Activated CD4-positive, CD25-positive, alpha-beta regulatory T cell (primary cell): ENCODE measurements at places on chromosomes 6 and 20.

DNA sequence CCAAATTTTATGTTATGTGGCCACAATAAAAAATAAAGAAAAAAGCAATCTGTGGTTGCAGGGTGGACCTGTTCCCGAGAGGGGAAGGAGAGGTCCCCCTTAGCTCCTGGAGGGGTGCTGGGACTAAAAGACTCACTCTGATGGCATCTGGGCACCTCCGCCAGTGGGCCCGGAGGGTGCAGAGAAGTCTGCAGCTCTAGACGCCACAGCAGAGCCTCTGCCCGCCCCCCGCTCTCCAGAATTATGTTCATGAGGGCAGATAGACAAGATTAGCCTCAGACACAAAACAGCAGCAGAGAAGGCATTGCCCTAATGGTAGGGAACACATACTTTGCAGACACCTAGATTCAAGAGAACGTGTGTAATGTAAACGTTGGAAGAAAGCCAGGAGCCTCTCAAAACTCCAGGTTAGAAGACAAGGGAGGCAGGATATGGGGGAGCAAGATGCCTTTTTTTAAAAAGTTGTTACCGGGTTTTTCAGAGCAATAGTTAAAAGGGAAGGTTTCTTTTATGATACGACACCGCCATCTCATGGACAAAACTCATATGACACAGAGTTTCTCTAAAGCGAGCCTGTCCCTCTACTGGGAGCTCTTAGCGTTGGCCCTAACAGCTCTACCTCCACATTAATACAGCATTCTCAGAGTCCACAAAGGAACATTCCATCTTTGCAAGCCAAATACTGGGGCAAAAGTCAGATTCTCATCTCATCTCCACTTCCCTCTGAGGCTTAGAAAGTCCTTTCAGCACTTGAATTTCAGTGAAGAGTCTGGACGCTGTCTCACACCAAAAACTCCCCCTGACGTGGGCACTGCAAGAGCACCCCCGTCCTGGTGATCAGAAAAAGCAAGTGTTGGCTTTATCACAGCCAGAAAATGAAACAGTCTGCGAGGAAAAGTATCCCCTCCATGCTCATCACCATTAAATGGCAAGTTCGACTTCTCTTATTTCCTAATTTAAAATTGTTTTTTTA, 47.2 kb downstream of the FOXF2 start:
- DNase-seq: no peak

GRCh38 chr20:49275636-49276035, 2.2 kb downstream of the ZNFX1 start:
- DNase-seq: no peak

- no peak for DNase-seq
Measured at GRCh38 chr6:72865467-72865866, 243.6 kb downstream of the KCNQ5 start.

DNA sequence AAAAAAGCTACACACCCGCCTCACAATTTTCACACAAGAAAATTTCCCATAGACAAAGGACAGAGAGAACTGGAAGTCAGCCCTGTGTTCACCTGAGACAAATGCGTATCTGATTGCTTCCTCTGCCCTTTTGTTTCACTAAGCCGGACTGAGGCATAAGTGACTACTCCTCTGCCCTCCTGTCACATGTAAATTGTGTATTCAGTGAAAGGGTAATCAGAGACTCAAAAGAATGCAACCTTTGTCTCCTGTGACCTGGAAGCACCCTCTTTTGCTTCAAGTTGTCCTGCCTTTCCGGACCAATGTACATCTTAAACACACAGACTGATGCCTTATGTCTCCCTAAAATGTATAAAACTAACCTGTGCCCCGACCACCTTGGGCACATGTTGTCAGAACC, 483.8 kb upstream of the EYS start:
- DNase-seq: no peak

GRCh38 chr6:22147921-22148776, 148.7 kb downstream of the PRL start:
- no peak for DNase-seq

DNA sequence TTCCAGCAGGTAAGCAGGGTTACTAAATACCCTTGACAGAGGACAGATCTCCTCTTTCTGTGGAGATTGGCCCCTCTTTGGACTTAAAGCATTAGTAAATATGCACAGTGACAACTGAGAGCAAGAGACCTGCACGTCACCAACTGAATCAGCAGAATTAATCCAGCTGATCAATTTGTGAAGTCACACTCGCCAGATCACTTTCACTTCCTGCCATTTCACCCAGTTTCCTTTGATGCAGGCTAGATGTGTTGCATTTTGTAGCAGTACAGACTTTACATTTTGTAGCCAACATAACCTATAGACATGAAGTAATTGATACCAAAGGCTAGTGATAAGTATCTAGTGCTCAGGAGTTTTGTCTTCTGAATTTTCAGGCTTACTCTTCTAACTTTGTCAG, 11.9 kb downstream of the SYNE1 start:
- no peak for DNase-seq

DNA sequence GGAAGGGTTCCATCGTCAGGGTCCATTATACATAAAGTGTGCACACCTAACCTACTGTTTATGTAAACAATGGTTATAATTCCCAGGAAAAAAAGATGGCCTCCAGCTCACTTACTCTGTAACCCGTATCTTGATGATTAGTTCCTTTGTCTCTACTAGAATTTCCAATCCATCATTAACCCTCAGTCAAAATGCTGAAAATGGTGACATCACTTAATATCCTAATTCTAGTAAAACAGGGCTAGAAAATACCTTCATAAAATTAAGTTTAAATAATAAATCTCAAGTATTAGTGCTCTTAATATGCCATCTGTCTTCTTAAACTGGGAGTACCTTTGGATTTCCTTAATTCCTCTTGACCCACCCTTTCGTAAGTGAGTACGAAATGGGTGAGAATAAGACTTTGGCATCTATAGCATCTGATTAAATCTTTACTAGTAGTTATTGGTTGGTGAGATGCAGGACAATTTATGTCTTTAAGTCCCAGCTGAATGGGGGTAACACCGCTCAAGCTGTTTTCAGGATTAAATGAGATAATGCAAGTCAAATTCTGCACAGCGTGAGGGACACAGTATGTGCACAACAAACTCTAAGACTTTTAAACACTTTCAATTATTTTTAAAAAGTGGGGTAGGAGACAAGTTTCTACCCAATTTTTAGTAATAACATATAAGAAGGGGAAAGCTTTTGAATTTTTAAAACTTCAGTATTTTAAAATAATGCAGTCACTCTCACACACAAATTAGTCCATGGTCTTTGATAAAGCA, 1.6 kb downstream of the HMGN3 start:
- no peak for DNase-seq

GRCh38 chr6:123802351-123802696, 1.3 kb upstream of the NKAIN2 start:
- DNase-seq: no peak

- no peak for DNase-seq
Measured at GRCh38 chr20:15890407-15890982, 682.8 kb downstream of the KIF16B start.

- no peak for DNase-seq
Measured at GRCh38 chr6:119312875-119313338, 36.7 kb downstream of the MAN1A1 start.

- no peak for DNase-seq
Measured at GRCh38 chr6:139847457-139847813, 473.0 kb upstream of the CITED2 start.

DNA sequence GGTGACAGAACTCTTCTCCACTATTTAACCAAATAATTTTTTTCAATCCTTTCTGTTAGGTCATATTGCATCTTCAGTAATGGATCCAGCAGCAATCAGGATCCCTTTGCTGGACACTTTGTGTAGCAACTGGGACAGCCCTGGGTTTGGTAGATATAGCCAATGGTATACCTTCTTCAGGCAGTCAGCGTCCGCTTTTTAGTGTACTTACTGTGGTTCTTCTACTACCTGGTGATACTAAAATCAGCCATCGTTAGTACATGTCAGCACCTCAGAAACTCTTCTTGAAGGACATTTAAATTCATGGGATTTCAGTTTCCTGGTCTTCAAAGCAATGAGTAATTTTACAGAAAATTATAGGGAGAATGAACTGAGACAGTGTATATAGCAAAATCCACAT, 93.5 kb downstream of the ADGRG6 start:
- DNase-seq: no peak

DNA sequence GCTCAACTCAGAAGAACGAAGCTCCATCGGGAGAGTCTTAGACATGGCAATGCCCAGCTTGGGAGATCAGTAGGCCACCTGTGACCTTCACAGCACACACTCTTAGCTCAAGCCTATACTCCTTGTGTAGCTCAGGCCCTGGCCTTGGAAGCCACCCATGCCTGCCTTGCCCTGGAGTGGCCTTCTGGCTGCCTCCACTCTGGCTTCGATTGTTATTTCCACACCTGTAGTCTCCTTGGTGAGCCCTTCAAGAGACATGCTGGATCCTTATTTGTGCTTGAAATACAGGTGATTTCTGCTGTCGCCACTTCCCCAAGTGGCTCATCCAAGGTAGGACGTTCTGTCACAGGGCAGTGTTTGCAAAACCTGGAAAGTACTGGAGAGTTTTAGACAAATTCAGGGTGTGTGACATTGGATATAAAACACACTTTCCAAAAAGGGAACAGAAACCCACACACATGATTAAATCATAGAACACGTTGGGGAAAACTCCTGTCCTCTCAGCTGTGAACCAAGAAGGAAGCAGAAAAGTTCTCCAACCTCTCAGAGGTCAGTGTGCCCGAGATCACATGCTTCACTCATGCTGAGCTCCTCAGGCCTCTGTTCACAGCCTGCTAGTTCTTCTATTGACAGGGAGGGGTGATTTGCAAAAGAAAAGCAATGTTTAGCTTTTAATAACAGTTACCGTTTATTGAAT, 391.8 kb downstream of the CDC5L start:
- DNase-seq: no peak

DNA sequence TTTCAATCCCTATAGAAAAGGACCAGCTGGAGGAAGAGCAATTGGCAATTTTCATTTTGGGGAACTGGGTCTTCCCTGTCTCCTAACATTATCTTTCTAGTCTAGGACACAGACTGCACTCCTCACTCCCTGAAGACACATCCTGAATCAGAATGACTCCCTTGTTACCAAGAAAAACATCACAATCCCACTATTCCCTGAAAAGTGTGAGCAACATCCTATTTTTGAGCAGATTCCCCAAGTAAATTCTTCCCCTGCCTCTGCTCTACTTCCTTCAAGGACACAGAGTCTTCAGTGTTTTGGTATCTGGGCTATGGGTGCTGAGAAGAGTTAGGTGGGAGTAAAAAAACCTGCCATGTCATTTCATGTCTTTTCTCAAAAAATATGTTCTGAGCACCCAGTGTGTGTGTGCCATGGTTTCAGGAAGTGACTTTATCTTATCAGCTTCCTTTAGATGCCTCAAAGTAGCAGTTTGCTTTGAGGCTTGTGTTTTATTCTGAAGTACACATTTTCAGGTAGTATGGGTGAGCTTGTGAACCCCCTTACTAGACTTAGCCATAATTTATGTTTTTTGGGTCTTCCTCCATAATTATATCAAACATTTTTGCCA, 12.4 kb downstream of the LAMA4 start:
- DNase-seq: no peak

GRCh38 chr20:699811-700338, 24.3 kb upstream of the SCRT2 start:
- DNase-seq: no peak

GRCh38 chr6:135274561-135275293, 93.6 kb downstream of the MYB start:
- no peak for DNase-seq

- DNase-seq: no peak
Measured at GRCh38 chr6:116476002-116476678, 15.0 kb downstream of the CALHM6 start.

- DNase-seq: peak; percentile 43
Measured at GRCh38 chr20:33667245-33667675, 517 bp downstream of the ACTL10 start.

GRCh38 chr6:11604836-11605506, 67.4 kb downstream of the TMEM170B start:
- DNase-seq: no peak

GRCh38 chr20:6008254-6008653, 45.6 kb downstream of the LRRN4 start:
- no peak for DNase-seq

GRCh38 chr6:96943555-96944215, 19.2 kb downstream of the KLHL32 start:
- no peak for DNase-seq

GRCh38 chr6:157245436-157245835, 77.9 kb downstream of the TMEM242 start:
- DNase-seq: no peak

DNA sequence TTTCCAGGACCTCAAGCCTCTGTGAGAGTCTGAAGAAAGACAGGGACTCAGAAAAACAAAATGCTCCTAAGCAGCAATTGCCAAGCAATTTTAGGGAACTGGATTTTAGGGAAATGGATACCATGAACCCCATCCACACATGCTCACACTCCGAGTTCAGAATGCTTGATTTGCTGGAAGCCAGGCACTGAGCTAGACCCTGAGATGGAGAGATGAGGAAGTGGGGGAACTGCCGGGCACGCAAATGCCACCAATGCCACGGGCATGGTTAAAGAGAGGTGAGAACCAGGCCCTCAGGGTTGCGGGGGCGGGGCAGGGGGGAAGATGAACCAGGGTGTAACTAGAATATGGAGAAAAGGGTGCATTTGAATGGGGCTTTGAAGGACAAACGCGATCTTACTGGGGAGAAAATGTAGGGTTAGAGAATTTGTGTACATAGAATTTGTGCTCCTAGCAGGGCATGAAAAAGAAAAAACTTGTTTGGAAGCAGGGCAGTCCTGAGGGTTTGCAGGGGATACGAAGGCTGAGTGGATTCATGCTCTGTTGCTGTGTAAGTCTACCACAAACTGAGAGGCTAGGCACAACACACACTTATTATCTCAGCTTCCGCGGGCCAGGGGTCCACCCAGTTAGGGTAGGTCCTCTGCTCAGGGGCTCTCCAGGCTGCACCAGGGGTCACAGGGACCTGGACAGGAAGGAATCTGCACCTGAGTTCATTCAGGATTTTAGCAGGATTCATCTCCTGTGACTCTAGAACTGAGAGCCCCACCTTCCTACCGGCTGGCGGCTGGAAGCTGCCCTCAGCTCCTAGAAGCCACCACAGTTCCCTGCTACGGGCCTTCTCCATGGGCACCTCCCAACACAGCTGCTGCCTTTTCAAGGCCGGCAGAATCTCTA, 108.0 kb downstream of the SNX5 start:
- no peak for DNase-seq

DNA sequence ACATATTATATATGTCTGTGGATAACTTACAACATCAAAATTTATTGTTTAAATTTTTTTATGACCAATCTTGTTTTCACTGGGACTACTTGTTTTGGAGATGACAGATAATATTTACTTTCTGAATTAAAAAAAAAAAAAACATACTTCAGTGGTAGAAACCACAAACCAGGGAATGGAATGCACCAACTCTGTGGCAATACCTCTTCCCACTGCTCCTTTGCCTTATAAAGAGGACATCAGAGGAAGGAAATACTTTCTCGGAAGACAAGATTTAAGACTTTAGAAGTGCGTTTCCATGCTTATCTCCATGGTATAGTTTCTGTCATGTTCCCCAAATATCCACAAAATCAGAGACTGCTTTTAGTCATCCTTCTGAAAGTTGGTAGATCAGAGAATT, 1241.1 kb upstream of the EYS start:
- no peak for DNase-seq

GRCh38 chr6:101650402-101651100, 257.0 kb downstream of the GRIK2 start:
- no peak for DNase-seq
